ENCODE measurements at places on chromosomes 6 and 20.

DNA sequence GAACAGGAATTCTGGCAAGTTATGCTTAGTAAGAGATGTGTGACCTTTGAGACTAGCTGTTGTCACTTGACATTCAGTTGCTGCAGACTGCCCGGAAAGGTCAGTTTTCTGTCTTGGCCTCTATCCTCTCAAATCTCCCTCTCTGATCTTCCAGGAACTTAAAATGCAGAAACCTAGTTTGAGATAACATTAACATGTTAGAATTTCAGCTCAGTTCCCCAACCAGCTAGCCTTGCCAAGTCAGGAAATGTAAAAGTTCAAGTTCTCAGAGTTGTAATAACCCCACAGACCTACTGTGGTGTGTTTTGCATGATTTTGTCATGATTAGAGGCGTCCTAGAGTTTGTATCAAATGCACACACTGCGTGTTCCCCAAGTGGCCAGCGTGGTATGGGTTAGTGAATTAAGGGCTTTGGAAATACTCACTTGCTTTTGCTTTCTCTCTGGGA, 46.6 kb downstream of the DUSP22 start:
- no peak for DNase-seq

DNA sequence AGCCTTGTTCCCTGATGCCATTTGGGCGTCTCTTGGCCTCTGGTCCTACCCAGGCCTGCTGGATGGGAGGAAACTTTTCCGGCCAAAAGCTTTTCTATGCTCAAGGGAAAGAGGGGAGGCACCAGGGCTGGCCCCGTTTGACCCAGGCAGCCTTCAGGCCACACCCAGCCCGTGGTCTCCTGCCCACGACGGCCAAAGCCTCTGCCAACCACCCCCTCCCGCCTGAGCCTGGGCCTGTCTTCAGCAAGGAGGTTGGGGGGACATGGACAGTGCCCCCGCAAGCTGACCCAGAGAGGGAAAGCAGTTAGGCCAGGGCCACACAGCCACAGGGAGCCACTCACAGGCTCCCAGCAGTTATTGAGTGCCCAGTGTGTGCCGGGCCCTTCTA, 49.5 kb downstream of the SRC start:
- DNase-seq, result no peak

- no peak for DNase-seq
Observed at GRCh38 chr6:115323001-115323400, 737.7 kb downstream of the FRK start.

DNA sequence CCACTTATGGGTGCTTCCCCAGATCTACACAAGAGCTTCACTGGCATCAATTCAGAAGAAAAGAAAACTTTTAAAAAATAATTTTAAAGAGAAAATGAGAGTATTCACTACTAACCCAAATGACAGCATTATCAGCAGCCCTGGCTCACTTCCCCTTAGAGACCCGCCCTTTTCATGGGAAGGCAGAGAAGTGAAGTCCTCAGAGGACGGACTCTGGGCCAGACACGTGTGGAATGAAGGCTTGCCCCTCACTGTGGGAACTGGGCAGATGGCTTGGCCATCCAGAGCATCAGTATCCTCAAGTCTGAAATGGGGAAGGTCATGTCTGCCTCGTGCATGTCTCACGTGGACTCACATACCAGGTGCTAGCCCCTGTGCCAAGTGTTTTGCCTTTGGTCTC, 63.5 kb downstream of the JAG1 start:
- no peak for DNase-seq

DNA sequence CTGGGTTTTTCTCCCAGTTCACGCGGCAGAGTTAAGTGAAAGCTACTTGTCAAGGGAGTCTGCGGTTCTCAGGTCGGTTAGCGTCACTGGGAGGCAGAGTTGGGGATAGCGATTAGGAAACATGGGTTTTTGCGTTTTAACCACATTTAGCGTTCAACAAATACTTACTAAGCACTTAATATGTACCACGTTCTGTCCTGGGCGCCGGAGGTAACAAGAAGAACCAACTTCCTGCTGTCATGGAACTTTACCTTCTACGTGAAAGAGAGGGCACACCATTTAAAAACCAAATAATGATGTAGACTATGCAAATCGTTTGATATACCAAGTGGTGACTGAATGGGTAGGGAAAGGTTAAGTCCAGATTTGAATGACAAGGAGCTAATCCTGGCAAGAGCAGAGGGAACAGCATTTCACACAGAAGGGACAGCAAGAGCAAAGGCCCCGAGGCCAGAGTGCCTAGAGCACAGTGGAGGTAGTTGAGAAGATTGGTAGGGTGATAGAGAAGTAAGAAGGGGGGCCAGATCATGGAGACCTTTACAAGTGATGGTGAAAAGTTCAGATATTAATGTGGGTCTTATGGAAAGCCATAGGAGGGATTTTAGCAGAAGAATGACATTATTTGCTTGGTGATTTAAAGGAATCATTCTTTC, 744 bp downstream of the RIOK1 start:
- DNase-seq, result no peak

DNA sequence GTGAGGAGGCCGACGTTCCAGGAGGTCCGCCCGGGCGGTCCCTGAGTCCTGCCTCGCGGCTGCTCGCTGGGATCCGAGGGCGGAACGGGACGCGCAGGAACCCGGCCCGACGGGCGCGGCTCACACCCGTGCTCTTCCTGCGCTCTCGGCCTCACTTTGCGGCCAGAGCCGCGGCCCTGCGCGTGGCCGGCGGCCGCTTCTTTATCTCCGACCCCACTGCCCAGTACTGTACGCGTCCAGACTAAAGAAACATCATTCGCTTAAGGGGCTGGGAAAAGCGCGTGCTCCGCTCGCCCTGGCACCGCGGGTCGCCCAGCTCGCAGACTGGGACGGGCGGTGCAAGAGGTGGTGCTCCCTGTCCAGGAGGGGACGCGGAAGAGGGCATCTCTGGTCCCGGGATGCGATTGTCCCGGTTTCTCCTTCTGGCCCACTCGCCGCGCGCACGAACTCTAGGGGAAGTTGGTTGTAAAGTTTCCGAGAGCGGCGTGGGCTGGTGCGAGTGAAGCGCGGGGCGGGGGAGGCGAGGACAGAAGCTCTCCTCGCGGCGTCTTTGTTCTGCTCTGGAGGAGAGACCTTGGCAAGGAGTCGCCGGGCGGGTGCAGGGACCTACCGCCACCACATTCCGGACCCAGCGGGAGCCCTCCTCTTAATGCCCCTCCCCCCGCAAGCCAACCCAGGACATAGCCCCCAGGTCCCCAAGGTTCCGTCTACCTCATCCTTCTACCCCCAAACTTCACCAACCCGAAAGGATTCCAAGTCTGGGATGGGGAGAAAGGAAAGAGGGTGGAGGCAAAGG, 71.0 kb downstream of the SOX4 start:
- no peak for DNase-seq

DNA sequence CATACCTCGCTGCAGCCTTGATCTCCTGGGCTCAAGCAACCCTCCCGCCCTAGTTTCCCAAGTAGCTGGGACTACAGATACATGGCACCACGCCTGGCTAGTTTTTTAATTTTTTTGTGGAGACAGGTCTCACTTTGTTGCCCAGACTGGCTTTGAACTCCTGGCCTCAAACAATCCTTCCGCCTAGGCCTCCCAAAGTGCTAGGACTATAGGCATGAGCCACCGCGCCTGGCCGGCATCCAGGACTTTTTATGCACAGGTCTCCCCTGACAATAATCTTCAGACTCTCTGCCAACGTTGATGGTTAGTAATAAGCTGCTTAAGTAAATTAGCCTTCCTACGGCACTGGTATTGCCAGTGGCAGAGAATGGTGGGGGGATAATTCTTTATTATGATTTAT, 110.5 kb upstream of the MTHFD1L start:
- DNase-seq, result no peak

DNA sequence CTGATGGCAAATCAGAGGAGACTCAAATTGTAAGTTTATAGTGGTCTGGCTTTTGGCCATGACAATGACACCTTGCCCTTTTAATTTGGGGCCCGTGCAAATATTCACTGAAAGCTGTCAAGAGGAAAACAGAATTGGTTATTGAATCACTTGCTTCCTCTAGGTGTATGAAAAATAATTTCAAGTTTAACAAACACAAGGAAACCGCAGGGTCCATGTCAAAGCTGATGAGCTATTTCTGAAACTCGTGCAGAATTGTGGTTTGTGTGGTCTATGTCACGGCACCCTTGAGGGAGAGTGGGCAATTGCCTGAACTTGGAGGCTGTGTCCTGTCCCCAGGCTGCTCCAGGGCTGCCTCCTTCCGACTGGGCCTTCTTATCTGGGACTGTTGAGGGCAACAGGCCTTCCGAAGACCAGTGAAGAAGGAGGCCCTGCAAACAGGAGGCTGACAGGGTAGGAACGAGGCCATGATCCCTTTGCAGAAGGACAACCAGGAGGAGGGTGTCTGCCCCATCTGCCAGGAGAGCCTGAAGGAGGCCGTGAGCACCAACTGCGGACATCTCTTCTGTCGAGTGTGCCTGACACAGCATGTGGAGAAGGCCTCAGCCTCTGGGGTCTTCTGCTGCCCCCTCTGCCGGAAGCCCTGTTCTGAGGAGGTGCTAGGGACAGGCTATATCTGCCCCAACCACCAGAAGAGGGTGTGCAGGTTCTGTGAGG, 788 bp downstream of the TRIM40 start:
- DNase-seq, result peak; percentile 42

DNA sequence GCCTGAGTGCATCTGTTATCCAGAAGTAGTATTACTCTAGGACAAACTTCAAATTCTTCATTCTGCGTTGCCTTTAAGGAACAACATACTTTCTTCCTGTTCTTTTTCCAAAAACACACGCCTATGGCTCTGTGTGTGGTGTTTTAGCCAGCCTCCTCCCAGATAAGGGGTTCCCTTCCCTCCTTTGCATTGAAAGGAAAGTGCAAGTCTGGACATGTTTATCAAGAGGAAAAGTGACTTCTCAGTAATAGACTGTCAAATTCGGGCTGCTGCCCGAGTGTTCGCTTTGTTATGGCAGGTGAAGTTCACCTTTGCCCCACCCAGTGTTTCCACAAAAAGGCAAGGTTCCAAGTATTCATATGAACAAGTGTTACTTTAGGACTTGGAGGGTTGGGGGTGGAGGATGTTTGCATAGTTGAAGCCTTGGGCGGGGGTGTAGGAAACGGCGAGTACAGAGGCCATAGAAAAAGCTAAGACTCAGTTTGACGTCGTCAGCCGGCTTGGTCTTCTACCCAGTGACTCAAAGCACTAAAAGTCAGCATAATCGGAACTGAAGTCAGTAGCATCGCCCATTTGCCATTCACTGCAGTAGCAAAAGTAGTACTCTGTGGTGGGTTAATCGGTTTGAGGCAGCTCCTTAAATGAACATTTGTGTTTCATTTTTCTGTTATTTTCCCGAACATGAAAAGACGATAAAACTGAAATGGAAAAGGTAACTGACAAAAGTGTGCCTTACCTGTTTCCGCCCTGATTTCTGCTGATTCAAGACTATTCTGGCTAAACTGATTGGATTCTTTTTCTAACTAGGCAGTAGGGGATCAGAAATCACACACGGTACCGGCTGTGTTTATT, 12.5 kb downstream of the PRDM1 start:
- peak; percentile 94 for DNase-seq

DNA sequence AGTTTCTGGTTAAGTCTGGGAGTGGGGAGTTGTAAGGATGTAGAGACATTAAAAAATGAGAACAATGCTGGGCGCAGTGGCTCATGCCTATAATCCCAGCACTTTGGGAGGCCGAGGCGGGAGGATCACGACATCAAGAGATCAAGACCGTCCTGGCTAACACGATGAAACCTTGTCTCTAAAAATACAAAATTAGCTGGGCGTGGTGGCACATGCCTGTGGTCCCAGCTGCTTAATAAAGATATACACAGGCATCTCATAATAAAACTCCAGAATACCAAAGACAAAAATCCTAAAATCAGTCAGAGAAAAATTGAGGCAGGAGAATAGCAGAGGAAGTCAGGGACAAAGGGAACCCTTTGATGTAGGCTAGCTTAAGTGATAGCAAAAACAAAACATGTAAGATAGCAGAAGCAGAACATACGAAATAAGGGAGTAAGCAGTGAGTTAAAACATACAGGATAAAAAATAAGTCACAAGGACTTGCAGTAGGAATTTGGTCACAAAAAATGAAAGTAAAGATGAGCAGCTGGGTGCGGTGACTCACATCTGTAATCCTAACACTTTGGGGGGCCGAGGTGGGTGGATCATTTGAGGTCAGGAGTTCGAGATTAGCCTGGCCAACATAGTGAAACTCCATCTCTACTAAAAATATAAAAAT, 23.6 kb downstream of the DDX43 start:
- DNase-seq, result no peak

DNA sequence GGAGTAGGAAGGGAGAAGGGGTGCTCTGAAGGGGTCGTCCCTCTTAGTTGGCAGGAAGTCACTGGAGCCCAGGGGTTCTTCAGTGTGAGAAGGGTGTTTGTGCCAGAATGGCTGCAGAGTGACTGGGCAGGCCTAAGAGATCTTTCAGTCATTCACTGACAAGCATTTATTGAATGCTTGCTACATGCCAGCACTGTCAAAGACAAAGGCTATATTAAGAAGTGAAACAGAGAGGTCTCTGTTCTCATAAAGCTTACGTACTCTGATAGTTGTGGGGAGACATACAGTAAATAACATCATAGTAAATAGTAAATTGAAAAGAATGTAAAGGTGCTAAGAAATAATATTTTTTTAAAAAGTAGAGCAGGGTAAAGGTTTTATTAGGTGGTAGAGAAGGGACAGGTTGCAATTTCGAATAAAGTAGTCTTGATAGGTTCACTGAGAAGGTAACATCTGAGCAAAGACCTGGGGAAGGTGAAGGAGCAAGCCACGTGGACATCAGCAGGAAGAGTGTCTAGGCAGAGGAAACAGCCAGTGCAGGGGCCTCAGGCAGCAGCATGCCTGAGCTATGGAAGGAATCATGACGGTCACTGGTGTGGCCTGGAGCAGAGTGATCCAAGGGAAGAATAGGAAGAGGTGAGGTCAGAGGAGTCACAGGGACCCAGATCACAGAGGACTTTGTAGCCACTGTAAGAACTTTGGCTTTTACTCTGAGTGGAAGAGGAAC, 36.3 kb upstream of the RNF8 start:
- DNase-seq, result no peak

- no peak for DNase-seq
Observed at GRCh38 chr6:137115658-137116057, 57.8 kb downstream of the IL22RA2 start.

DNA sequence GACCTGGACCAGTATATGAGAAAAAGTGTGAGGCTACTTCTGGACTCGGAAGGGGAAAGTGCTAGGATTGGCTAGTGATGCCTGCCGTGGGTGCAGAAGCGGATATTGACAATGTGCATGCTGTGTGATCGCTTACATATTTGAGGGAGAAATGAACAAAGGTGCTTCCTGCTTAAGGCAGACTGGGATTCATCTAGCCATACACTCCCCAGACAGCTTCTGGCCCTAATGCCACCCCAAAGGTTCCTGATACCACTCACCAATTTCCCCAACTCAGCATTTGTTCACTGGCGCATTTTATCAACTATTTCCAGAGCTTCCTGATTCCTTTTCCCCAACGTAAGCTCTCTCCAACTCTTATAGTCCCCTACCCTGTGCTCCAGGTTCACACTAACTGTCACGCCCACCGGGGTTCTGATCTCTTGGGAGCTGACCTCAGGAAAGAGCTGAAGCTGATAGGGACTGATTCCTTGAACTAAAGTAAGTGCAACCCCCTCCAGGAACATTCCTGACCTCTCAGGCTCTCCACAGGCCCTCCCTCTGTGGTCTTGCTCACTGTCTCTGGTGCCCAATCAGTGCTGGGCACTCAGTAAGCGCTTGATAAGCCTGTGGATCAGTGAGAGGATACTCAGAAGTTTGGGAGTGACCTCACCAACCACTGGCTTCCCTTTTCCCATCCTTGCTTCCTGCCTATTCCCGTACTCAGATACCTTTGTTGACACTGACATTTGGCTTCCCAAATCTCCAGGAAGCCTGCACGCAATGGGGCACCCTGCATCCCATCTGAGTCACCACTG, 73.3 kb downstream of the MRPL14 start:
- DNase-seq, result no peak

- no peak for DNase-seq
Observed at GRCh38 chr6:22149501-22150367, 147.1 kb downstream of the PRL start.

All from activated CD4-positive, alpha-beta memory T cell treated with anti-CD3 and anti-CD28 coated beads for 36 hours (primary cell).